Activated CD4-positive, CD25-positive, alpha-beta regulatory T cell (primary cell): ENCODE measurements at places on chromosomes 7 and 10.

- no peak for DNase-seq
Measured at GRCh38 chr7:20131776-20132175, 85.4 kb downstream of the MACC1 start.

DNA sequence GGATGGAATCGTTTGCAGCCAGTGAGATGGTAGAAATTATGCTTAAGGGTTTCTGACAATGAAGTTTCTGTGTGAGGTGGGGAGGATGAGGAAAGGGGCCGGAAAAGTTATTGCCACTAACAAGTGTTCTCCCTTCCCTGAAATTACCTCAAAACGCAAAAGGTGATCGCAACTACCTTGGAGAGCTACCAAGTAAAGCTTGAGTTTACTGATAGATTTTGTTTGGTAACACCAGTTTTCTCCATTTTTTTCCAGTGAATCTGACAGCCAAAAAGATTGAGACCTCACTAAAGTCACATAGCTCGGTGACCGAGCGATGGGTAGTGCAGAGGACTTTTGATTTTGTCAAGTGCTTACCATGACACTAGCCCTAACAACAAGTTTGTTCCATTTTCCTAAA, 1.6 kb downstream of the SUV39H2 start:
- no peak for DNase-seq

DNA sequence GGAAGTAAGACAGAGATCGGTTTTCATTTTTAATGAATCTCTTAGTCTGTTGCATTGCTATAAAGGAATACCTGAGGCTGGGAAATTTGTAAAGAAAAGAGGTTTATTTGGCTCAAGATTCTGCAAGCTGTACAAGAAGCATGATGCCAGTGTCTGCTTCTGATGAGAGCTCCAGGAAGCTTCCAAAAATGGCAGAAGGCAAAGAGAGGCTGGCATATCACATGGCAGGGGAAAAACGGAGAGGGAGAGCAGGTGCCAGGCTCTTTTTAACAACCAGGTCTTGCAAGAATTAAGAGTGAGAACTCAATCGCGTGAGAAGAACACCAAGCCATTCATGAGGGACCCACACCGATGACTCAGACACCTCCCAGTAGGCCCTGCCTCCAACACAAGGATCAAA, 125.0 kb upstream of the THSD7A start:
- no peak for DNase-seq

- DNase-seq = peak; percentile 26
Measured at GRCh38 chr10:103244666-103245271, 918 bp upstream of the RPEL1 start.

- DNase-seq = no peak
Measured at GRCh38 chr7:2803342-2803692, 40.8 kb downstream of the GNA12 start.

GRCh38 chr10:59954296-59954695, 47.9 kb upstream of the CCDC6 start:
- no peak for DNase-seq

DNA sequence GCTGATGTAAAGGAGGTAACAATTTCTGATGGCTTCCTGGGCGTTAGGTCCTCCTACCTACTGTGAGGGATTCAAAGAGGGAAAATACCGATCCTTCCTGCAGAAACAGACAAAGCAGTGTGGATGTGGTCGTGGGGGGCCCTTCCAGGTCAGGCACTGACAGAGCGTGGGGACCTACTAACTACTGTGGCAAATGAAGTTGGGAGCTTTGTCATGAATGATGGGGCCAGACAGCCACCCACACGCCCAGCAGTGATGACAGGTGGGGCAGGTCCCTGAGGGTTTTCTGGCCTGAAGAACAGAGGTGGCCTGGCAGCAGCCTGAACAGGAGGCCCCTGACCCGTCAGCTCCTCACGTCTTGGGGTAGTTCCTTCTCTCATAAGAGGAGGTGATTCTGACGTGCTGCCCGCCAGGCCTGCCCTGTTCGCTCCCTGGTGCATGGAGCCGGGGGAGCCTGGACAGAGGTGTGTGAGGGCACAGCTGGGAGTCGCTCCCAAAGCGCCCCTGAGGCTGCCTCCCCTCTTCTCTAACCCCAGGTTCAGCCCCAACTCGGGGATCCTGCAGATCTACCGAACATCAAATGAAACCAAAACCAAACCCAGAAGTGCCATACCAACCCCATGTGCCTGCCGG, 4.2 kb downstream of the ATP6V0E2 start:
- no peak for DNase-seq

GRCh38 chr10:21753497-21754270, 219.7 kb downstream of the MLLT10 start:
- DNase-seq = no peak

DNA sequence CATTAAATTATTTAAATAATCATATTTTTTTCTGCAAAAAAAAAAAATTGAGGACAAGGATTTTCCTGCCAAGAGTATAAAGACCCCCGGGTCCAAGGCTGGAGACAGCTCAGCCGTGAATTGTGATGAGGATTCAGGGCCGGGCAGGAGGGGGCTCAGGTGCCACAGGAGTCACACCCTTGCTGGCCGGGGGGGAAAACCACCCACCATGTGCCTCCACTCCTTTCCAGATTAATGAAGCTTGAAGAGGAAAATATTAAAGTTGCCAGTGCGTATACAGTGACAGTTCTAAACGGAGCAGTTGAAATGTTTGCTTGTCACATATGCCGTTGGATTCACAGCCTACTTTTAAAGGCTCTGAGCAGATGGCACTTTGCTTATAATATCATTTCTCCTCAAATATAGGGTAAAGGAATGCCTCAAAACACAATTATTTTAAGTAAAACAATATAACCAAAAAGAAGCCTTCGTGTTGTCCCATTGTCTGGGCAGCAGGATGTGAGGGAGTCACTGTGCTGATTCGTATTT, 49.6 kb downstream of the ADARB2 start:
- DNase-seq = no peak

- no peak for DNase-seq
Measured at GRCh38 chr10:4088354-4089066, 303.5 kb upstream of the KLF6 start.

GRCh38 chr7:84820481-84820880, 366.4 kb downstream of the SEMA3D start:
- no peak for DNase-seq

GRCh38 chr7:47580175-47580706, 1.7 kb downstream of the TNS3 start:
- no peak for DNase-seq

DNA sequence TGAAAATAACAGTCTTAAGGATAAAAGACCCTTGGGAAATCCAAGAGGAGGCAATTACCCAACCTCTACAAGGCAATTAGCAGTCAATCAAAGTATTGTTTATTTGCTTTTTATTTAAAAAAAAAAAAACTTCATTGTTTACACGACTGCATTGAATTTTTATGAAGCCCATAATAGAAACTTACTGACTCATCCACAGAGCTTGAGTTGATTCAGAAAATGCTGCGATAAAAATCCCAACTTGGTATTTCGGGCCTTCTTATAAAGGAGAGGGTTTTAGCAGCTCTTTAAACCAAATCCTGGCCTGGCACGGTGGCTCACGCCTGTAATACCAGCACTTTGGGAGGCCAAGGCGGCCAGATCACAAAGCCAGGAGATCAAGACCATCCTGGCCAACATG, 69.2 kb upstream of the PALS2 start:
- no peak for DNase-seq

DNA sequence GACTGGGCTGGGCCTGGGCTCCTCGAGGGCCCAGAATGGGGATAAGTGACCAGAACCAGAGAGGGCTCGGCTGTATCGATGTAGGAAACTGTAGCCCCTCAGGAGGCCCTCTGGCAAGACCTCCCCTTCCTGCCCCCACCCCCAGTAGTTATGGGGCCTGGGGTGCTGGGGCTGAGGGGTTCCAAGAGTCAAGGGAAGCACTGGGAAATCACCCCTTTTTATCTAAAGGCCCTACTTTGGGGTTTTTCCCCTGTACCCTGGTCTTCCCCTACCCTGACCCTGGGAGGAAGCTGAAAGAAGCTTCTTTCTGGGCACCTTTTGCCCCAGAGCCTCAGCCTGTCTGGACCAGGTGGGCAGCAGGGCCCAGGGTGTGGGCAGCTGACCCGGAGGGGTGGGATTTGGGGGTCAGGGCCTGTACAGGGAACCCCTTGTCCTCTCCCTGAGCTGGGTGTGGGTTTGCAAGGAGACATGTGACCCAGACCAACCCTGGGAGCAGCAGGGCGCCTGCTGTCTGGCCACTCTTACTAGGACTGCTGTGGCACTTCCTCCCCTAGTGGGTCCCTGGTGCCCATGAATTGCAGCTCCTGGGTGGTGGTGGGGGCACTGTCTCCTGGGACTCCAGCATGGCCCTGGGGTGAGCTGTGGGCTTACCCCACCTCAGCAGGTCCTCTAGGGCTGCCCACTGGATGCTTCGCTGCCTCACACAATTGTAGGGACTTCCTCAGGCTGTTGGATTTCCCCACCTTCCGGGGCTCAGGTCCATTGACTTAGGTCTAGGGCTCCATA, 1.5 kb downstream of the IRF5 start:
- no peak for DNase-seq

DNA sequence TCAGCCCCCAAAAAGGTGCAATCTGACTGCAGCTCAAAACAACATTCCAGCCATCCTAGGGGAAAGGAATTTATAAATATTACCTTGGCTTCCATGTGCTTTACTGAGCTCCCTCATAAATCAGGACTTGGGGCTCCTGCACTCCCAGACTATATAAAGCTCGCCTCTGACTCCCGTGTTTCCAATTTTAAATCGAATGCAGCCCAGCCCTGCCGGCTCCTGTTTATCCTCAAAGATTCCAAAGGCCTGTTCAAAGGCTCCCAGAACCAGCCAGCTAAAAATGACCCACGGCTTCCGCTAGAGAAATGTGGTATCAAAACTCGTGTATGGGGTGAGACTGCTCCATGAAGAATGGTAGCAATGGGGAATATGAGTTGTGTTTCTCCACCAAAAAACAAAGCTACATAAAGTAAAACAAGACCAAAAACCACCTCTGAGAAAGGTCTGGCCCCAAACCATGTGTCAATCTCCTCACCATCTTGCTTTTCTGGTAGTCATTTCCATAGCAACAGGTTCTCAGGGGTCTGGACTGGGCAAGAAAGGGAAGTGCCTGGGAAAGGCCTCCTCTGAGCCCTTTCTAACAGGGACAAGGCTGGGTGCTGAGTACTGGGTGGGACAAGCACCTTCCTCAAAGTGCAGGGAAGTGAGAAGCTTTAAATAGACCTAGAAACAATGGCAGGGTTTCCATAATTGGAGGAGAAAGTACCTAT, 5.1 kb downstream of the CALML3 start:
- DNase-seq = no peak

- no peak for DNase-seq
Measured at GRCh38 chr7:107700570-107700969, 39.9 kb downstream of the SLC26A4 start.

DNA sequence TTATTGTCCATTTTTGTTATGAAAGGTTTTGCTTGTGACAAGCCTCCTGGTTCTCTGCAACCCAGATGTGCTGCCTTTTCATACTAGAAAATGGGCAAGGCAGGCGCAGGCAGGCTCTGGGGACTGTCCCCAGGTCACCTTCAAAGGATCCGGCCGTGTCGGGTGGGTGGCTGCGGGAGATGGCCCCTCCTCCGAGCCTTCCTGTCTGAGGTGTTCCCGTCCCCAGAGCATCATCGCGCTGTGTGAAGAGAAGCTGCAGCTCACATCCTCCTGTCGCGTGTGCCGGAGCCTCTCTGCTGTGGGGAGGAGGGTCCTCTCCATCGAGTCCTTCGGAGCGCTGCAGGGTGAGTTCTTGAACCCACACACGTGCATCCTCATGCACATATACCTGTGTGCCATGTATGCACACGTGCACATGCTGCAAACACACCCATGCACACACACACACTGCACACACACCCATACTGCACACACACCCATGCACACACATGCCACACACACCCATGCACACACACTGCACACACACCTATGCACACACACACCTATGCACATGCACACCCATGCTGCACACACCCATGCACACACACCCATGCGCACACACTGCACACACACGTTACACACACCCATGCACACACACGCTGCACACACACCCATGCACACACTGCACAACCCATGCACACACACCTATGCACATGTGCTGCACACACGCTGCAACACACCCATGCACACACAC, 23.8 kb downstream of the KNDC1 start:
- no peak for DNase-seq

GRCh38 chr10:117327262-117327661, 48.0 kb downstream of the PDZD8 start:
- DNase-seq = no peak

DNA sequence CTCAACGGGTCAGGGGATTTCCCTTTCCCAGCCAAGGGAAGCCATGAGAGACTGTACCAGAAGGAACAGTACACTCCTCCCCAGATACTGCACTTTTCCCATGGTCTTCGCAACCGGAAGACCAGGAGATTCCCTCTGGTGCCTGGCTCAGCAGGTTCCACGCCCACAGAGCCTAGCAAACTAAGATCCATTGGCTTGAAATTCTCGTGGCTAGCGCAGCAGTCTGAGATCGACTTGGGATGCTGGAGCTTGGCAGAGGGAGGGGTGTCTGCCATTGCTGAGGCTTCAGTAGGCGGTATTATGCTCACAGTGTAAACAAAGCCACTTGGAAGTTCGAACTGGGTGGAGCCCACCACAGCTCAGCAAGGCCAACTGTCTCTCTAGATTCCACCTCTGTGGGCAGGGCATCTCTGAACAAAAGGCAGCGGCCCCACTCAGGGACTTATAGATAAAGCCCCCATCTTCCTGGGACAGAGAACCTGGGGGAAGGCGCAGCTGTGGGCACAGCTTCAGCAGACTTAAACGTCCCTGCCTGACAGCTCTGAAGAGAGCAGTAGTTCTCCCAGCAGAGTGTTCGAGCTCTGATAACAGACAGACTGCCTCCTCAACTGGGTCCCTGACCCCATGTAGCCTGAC, 29.6 kb downstream of the SLC16A12 start:
- DNase-seq = no peak

DNA sequence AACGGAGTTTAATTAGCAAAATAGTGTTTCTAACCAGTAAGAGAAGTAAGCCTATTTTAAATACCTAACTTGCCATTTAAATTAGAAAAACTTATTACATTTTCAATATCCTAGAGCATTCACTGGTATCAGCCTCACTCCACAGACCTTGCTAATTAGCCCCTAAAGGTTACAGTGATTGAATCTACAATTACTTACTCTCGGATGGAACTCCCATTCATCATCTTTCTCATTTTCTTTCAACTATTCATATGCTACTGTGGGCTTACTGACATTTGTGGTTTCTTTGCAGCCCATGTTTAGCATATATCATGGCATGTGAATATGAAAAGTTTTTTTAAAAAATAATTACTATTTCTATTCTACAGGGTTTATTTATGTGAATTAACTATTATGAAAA, 86.4 kb downstream of the GPR37 start:
- DNase-seq = no peak

DNA sequence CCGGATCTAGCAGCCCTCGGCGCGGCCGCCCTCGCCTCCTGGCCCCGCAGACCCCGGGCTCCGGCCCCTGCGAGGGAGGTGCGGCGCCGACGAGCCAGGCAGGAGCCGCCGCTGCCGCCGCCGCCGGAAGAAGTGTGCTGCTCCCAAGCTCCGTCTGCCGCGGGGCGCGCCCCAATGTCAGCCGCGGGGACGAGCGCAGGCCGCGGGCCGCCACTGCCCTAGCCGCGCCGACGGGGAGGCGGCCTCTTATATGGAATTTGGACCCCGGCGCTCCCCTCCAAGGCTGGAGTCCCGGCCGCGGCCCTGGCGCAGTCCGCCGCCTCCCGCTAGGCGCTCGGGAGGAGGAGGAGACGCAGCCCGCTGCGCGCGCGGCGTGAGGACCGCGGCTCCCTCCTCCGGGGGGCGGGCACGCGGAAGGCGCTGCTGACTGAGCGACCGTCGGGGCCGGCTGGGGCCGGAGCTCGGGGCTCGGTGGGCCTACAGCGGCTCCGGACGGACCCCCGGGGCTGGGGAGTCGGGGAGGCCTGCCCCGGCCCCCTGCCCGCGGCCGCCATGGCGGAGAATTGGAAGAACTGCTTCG, at the start of gene TRIM8:
Gene TRIM8, plus strand, starts transcription at position 414 of the 580 bp plus-strand sequence. Its CDS starts 139 bp downstream, at position 553.
- peak; percentile 28 for DNase-seq
